ENCODE measurements at places on chromosomes 16 and 17. TPM values are rescaled to one million over a fixed set of nuclear protein-coding genes. Genes with fewer than 3 reads are reported as not detected.

DNA sequence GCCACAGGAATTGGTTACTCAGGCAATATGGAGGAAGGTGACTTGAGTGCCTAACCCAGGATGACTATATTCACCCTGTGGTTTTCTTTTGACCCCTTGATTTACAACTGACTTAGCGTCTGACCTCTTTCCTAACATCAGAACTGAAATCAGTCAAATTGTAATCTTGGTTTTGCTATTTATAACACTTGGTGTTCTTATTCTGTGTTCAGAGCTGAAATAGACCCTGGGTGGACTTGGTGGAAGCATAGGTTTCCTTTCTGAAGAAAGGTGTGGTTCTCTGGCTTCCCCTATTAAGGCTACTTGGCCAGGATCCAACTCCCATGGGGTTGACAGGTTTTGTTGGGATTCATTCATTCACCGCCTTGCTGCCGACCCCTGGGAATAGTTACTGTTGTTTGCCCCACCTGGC is 80.8 kb downstream of the CLEC16A start:
- no peak for DNase-seq
- peak overlapping the region; percentile 90 for H3K27ac ChIP-seq
- H3K4me3 ChIP-seq, result no peak overlapping the region
- peaks cover 80% of the 10 kb centered on the region for H3K36me3 ChIP-seq

DNA sequence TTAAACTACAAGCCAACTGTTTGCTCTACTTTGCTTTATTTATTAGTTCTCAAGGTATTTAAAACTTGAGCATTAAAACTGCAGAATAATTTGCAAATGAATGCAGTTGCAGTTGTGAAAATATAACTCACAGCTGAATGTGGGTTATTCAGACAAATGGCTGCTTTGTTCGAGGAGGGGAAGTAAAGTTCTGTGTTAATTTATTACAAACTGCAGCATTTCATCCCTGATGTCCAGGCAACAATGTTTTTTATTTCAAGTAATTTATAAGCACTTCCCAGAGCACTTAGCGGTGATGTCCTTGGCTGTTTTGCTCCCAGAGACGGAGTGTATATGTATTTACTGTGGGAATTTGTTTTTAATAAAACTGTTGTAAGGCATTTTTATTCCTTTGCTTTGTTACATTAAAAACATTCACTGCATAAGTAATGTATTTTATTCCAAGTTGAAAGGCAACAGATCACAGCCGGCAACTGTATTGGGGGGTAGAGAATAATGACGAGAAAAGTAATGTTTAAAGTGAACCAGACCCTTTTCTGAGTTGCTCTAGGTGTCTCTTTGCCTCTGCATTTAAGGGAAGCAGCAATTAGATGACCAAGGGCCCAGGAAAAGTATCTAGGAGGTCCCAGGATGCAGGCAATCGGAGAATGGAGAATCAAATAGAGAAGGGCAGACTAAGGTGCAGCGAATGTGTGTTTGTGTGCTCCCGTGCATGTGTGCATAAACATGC is 291.2 kb upstream of the SALL1 start:
- H3K27me3 ChIP-seq, result peaks cover 6% of the 10 kb centered on the region
- no peak overlapping the region for H3K27ac ChIP-seq
- H3K4me3 ChIP-seq, result no peak overlapping the region

GRCh38 chr17:44266402-44267164 is 1.4 kb downstream of the SLC4A1 start:
- no peaks in the 10 kb centered on the region for H3K36me3 ChIP-seq
- no peak for DNase-seq
- H3K27me3 ChIP-seq, result no peaks in the 10 kb centered on the region
- no peak overlapping the region for H3K27ac ChIP-seq
- H3K4me3 ChIP-seq, result no peak overlapping the region

Gene AATK
- total RNA-seq, result 0.26 TPM

Gene SOCS1
- 158 TPM for total RNA-seq

GRCh38 chr16:28041615-28042014 is 21.9 kb downstream of the GSG1L start:
- peaks cover 7% of the 10 kb centered on the region for H3K27me3 ChIP-seq
- no peak overlapping the region for H3K27ac ChIP-seq
- no peaks in the 10 kb centered on the region for H3K36me3 ChIP-seq
- DNase-seq, result no peak
- no peak overlapping the region for H3K4me3 ChIP-seq

DNA sequence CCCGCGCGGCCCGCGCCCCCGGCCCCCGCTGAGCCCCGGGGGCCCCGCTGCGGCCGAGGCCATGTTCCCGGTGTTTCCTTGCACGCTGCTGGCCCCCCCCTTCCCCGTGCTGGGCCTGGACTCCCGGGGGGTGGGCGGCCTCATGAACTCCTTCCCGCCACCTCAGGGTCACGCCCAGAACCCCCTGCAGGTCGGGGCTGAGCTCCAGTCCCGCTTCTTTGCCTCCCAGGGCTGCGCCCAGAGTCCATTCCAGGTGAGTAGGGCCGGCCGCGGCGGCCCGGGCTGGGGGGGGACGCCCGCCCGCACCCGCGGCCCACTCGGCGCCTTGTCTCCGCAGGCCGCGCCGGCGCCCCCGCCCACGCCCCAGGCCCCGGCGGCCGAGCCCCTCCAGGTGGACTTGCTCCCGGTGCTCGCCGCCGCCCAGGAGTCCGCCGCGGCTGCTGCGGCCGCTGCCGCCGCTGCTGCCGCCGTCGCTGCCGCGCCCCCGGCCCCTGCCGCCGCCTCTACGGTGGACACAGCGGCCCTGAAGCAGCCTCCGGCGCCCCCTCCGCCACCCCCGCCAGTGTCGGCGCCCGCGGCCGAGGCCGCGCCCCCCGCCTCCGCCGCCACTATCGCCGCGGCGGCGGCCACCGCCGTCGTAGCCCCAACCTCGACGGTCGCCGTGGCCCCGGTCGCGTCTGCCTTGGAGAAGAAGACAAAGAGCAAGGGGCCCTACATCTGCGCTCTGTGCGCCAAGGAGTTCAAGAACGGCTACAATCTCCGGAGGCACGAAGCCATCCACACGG is 504 bp downstream of the MAZ start:
- H3K4me3 ChIP-seq, result peak overlapping the region; percentile 96
- DNase-seq, result peak; percentile 82
- peaks cover 3% of the 10 kb centered on the region for H3K27me3 ChIP-seq
- H3K36me3 ChIP-seq, result peaks cover 52% of the 10 kb centered on the region
- H3K27ac ChIP-seq, result peak overlapping the region; percentile 99

DNA sequence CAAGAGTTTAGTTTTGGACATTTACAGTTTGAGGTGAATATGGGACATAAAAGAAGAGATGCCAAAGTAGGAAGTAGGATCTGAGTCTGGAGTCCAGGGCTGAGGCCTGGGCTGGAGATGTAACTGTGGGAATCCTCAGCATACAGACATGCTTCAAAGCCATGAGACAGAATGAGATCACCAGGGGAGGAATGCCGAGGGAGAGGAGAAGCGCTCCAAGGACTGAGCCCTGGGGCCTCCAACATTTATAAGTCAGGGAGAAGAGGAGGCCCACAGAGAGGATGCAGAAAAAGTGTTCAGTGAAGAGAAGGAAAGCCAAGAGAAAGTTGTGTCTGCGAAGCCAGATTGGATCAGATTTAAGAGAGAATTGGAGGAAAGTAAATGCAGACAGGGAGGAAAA is 277.5 kb upstream of the MYOCD start:
- no peaks in the 10 kb centered on the region for H3K27me3 ChIP-seq
- H3K36me3 ChIP-seq, result no peaks in the 10 kb centered on the region
- H3K4me3 ChIP-seq, result no peak overlapping the region
- no peaks in the 10 kb centered on the region for H3K4me1 ChIP-seq

GRCh38 chr17:75244133-75244866 is 17.1 kb downstream of the GGA3 start:
- peaks cover 15% of the 10 kb centered on the region for H3K36me3 ChIP-seq
- H3K4me3 ChIP-seq, result no peak overlapping the region
- peaks cover 30% of the 10 kb centered on the region for H3K4me1 ChIP-seq
- no peak for DNase-seq
- H3K27me3 ChIP-seq, result no peaks in the 10 kb centered on the region

- H3K4me1 ChIP-seq, result peaks cover 30% of the 10 kb centered on the region
- H3K27me3 ChIP-seq, result no peaks in the 10 kb centered on the region
- no peaks in the 10 kb centered on the region for H3K36me3 ChIP-seq
- peak; percentile 93 for DNase-seq
- H3K4me3 ChIP-seq, result peak overlapping the region; percentile 27
These were observed 9.6 kb downstream of the LLGL2 start for GRCh38 chr17:75535119-75535537.

Gene PRAC2
- not detected for total RNA-seq

DNA sequence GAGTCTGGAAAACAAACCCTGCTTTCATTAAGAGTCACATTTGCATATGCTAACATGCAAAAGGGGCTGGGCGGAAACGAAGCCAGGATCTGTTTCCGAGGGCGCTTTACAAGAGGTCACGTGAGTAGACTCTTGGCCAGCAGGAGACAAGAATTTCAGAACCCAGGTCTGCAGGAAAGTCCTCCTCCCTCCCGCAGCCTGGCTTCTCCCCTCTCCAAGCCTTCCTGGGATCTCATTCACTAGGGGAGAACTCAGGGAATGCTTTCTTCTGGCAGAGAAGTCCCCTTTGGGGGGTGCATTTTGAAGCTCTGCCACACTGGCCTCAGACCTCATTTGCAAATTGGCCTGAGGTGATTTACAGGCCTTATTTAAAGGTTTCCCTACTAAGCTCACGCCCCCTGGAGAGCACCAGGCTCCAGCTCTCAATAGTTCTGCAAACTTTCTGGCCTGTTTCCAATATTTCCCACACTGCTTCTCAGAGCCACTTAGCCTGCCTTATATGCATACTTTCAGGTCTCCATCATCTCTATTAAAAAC is 57.2 kb upstream of the CACNG5 start:
- peaks cover 16% of the 10 kb centered on the region for H3K36me3 ChIP-seq
- H3K4me3 ChIP-seq, result no peak overlapping the region
- no peak overlapping the region for H3K27ac ChIP-seq
- no peaks in the 10 kb centered on the region for H3K27me3 ChIP-seq
- DNase-seq, result no peak
- no peaks in the 10 kb centered on the region for H3K4me1 ChIP-seq

- no peaks in the 10 kb centered on the region for H3K36me3 ChIP-seq
- no peak for DNase-seq
- H3K27ac ChIP-seq, result no peak overlapping the region
- H3K27me3 ChIP-seq, result no peaks in the 10 kb centered on the region
- H3K4me1 ChIP-seq, result peaks cover 79% of the 10 kb centered on the region
- H3K4me3 ChIP-seq, result no peak overlapping the region
These were observed 4.5 kb upstream of the NR1D1 start for GRCh38 chr17:40104594-40105486.

Gene KRT24
- total RNA-seq, result not detected

Gene PDILT
- total RNA-seq, result not detected

- peaks cover 16% of the 10 kb centered on the region for H3K27me3 ChIP-seq
- DNase-seq, result peak; percentile 18
- peaks cover 13% of the 10 kb centered on the region for H3K4me1 ChIP-seq
- H3K4me3 ChIP-seq, result no peak overlapping the region
- no peak overlapping the region for H3K27ac ChIP-seq
- H3K36me3 ChIP-seq, result peaks cover 10% of the 10 kb centered on the region
These were observed 17.5 kb downstream of the MARCHF10 start for GRCh38 chr17:62790564-62790986.

Gene MT1E
- 54.1 TPM for total RNA-seq

DNA sequence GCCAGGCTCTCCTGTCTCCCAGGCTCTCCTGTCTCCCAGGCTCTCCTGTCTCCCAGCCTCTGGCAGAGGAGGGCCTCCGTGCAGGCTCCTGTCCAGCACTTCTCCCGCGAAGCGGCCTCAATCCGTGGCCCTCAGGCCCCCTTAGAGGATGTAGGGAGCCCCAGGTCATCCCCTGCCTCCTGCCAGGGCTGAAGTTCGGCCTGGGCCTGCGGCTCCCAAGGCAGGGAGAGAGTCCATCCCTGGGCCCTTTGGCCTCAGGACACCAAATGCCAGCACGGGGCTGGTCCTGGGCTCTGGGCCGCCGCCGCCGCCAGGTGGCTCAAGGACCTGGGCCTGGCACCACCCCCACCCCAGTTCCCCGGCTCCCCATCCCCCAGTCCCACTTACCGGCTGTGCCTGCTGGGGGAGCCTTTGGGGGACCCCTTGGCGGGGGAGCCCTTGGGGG is 370 bp downstream of the EVPL start:
- DNase-seq, result no peak
- H3K4me3 ChIP-seq, result no peak overlapping the region
- peaks cover 12% of the 10 kb centered on the region for H3K4me1 ChIP-seq
- no peaks in the 10 kb centered on the region for H3K36me3 ChIP-seq
